ENCODE measurements at places on chromosomes 7 and 10.

- DNase-seq: no peak
These were observed 150.2 kb upstream of the FZD8 start for GRCh38 chr10:35792291-35792690.

- no peak for DNase-seq
These were observed 60.8 kb downstream of the RHOBTB1 start for GRCh38 chr10:60883187-60883586.

GRCh38 chr7:146875981-146876380 is 759.4 kb downstream of the CNTNAP2 start:
- DNase-seq: no peak

GRCh38 chr7:105773030-105773460 is 103.4 kb downstream of the ATXN7L1 start:
- DNase-seq: no peak

DNA sequence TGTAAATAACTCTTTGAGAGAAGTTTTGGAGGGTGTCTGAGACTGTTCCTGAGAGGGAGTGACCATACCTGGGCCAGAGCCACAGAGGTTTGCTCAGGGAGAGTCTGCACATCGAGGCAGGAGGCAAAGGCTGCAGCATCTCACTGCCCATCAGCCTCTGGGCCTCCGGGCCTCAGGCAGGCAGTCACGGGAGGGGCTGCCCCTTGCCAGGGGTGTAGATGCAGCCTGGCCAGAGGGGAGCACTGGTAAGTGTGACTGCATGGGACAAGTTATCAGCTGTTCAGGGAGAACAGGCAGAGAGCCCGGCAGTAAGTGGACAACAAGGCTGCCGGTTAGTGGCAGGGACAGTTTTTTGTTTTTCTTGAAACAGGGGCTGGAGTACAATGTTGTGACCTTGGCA is 55.9 kb downstream of the ZNF467 start:
- no peak for DNase-seq

GRCh38 chr7:75621124-75621523 is 117.6 kb downstream of the HIP1 start:
- no peak for DNase-seq

- DNase-seq: no peak
These were observed 24.9 kb downstream of the NUDT1 start for GRCh38 chr7:2266911-2267310.

GRCh38 chr7:93178213-93178612 is 30.0 kb upstream of the SAMD9L start:
- no peak for DNase-seq

All from tibial artery (tissue), 4 donors.